ENCODE measurements at places on chromosomes 7 and 10.

DNA sequence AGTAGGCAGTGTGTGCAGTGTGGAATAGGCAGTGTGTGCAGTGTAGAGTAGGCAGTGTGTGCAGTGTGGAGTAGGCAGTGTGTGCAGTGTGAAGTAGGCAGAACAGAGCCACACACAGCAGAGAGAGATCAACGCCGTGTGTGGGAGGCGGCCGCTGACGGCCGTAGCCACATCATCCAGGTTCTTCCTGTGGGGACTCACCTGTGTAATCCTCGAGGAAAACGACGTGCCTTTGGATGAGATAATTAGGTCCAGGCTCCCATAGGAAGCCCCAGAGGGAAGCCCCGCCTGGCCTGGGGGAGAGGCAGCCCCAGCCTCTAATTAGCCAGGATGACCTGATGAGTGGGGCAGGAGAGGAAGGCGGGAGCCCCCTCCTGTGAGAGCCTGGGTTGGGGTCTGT, 25.4 kb downstream of the KNDC1 start:
- DNase-seq: no peak

GRCh38 chr10:102262744-102263370, 17.5 kb downstream of the GBF1 start:
- DNase-seq: no peak

DNA sequence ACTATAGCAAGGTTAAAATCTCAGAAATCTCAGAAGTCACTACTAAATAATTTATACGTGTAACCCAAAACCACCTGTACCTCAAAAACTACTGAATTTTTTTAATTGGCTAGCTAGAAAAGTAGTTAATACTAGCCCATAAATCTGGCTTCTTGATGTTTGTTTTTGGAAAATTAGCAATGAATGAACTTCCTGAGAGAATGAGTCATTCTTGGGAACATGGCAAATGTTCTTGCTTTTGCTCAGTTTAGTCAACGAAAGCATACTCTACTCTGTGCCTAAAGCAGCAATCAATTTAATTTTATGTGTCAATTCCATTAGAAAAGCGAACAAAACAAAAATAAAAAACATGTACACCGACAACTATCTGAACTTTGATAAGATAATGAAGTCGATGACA, 69.2 kb downstream of the SEMA3E start:
- DNase-seq: no peak

- DNase-seq: no peak
Measured at GRCh38 chr7:46742601-46743000, 821.5 kb upstream of the IGFBP3 start.

DNA sequence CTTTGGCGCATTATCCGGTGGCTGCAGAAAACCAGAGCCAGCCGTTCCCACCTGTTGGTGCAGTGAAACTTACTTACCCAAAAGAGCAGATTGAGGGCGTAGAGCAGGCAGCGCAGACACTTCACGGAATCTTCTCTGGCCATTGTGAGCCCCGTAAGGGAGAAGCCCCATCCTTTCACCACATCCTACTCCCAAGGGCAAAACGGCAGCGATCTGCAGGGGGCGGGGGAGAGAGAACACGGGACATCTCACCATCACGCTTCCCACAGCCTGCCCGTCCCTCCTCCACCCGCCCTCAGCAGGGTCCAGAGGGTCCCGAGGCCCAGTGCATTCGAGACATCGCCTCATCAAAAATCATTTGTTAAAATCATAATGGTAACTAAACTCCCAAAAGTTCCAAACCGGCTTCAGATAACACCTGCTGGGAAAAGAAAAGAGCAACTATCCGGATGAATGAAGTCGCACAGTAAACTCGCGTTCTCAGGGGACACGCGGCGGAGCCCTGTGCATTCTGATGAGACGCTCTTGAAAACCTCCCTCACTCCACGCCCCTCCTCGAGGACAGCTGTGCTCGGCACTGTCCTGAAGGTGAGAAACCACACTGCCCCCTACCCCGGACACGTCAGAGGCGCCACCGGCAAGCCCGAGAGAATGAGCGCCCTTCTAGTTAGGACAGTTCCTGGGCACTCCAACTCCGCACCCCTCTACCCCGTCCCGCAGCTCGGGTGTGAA, 1.2 kb downstream of the TSPAN12 start:
- DNase-seq: no peak

DNA sequence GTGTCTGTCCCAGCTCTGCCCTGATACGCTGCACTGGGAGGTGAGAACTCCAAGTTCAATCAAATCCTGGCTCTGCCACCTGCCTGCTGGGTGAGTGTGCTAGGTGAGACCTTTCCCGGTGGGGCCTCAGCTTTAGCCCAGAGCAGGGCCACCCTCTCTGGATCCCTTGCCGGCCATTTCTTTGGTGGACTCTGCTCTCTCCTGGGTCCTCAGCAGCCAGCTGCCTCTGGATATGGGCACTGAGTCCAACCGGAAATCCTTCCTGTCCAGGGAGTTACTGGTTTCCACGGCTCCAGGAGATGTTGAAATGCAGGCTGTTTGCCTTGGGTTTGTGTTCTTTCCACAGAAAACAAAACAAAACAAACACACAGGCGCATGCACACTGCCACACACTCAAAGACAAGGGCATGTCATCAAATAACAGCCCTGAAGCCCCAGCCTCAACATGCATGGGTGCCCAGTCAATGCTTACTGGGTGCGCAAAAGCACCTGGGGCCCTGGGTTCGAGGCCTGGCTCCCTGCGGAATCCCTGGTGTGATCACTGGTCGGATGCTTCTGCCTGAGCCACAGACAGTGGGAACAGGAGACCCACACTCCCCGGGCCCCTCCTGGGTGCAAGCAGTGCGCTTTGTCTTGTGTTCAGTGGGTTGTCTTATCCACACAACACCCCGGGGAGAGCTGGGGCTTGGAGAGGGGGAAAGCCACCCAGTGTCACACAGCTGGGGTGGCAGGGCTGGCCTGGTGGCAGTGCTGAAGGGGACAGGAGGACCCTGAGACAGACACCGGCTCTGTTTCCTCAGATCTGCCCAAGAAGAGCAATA, 33.1 kb downstream of the PPIF start:
- DNase-seq: no peak

- DNase-seq: no peak
Measured at GRCh38 chr10:57925045-57925444, 342.6 kb downstream of the IPMK start.

DNA sequence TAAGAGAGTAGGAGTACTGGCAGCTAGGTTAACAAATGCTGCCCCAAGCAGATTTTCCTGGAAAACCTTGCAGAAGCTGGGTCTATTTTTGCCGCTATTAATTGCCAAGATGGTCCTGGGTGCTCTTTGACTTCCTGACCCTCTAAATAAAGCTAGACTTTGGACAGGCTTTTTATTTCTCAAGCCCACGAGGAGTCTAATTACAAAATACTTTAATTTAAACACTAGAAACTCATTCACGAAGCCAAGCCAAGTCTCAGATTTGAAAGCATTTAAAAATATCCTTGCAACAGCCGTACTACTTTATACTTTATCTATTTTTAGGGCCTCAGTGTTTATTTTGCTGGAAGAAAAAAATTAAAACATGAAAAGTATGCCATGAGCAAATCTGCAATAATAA, 45.1 kb downstream of the TMEM26 start:
- DNase-seq: no peak

GRCh38 chr10:95262763-95263518, 27.9 kb downstream of the PDLIM1 start:
- no peak for DNase-seq

GRCh38 chr7:26200444-26201246, at the start of gene HNRNPA2B1:
TSS of gene HNRNPA2B1 (minus strand) at chr7:26200746. CDS start at chr7:26200577, 169 bp downstream.
- DNase-seq: peak; percentile 95

DNA sequence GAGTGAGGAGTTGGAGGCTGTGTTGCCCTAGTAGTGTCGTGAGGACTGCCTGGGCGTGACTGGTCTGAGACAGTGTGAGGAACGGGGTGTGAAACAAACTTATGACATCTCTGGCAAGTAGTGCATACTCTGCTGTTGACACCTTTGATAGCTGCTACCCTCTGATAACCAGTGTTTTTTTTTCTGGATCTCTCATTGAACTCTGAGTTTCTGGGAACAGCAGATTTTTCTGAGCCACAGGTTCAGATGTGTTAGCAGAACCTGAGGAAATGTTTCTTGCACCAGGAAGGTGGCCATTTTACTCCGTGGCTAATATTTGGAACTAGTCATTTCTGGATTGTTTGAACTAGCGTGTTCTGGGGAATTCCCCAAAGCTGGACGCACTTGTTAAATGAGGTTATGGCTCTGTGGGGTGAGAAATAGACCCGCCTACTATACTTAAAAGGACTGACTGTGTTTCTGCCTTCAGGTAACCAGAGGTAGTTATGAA, 52.9 kb downstream of the AUTS2 start:
- DNase-seq: no peak

- DNase-seq: no peak
Measured at GRCh38 chr7:86479144-86479543, 164.6 kb upstream of the GRM3 start.

GRCh38 chr7:129356176-129356575, 78.1 kb upstream of the STRIP2 start:
- no peak for DNase-seq

- DNase-seq: no peak
Measured at GRCh38 chr7:143958781-143959180, 4.1 kb downstream of the OR2F1 start.

GRCh38 chr10:45809837-45810236, 37.5 kb downstream of the AGAP4 start:
- DNase-seq: no peak

DNA sequence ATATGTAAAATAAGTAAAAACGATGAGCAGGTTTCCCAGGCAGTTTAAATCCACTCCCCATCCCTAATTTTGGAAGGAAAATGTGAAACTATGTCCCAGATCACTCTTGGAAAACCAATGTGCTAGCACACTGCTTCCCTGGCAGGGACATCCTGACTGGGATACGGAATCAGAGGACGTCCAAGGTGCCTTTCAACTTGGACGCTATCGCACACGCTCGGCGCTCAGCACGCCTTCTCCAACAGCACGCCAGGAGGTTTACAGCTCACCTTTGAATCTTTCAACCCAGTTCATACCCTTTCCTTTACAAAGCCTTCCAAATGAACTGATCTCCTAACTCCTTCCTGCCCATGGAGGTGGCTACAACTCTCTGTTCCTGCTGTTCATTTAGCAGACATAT, 47.1 kb downstream of the BEND7 start:
- no peak for DNase-seq

GRCh38 chr7:17640730-17641377, 299.4 kb downstream of the SNX13 start:
- DNase-seq: no peak

DNA sequence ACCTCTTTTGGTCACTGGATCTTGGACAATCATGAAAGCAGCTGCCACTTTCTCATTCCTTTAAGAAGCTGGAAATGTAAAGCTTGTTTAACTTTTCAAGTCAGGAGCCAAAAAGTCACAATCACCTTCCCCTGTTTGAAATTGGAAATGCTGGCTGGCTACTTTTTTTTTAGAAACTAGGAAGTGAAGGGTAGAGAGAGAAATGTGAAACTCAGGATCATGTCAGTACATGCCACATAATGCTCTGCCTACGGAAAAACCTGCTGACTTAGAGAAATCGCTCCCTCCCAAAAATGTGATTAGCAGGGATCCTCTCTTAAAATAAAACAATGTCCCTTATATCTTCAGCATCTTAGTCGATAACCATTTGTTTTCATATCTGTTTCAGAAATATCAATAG, 188.4 kb upstream of the C7orf33 start:
- no peak for DNase-seq

DNA sequence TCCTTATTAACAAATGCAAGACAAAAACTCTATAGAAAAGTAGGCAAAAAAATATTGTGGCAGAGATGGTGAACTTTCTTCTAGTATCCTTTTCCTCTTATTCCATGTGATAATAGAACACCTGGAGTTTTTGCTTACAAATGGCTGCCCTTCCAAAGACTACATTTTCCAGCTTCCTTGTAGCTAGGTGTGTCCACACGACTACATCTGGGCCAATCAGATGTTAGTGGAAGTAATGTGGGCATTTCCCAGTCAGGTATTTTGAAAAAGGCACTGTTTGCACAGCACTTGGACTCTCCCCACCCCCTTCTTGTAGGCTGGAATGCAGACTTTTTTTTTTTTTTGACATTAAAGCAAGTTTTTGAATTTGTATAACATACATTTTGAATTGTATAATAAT, 105.5 kb upstream of the TBX20 start:
- no peak for DNase-seq

DNA sequence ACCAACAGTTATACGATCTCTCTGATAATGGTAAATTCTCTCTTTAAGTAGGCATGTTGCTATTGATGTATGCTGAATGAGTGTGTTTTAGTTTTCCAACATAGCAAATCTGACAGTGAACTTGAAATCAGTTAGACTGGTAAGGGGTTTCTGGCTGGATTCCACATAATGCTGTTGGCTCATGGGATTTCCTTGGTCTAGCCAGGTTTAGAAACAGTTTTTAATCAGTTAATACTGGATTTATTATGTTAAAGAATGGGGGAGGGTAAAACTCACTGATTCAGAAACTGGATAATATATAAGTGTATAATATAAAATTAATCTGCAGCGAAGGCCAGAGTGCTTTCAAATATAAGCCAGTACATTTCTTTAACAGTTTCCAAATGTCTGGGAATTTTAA, 55.6 kb downstream of the PCDH15 start:
- no peak for DNase-seq

DNA sequence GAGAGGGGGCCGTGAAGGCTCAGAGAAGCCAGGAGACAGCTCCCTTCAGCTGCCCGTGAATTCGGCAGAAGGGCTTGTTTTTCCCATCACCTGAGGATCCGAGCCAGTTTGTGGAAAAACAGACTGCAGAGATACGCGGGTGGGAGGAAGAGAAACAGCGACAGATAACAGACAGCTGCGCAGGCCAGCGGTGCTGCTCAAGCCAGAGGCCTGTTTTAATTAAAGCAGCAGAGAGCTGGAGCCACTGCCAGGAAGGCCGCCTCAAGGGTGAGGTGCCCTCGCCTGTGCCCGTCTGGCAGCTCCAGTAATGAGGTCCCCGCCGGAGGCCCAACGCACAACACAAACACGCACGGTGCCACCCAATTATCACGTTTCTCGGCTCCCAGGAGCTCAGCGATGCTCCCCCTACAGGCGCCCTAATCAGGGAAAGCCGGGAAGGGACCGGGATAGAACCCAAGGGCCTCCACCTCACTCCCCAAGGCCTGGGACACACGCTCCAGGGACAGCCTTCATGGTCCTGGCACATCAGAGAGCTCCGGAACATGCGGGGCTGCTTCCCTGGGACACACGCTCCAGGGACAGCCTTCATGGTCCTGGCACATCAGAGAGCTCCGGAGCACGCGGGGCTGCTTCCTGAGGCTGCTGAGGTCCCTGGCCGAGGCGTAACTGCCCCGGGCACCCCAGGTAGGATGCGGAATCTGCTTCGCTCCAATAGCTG, 60.6 kb upstream of the DNAAF5 start:
- DNase-seq: no peak

- DNase-seq: no peak
Measured at GRCh38 chr7:157784979-157785441, 448.2 kb downstream of the DNAJB6 start.

- no peak for DNase-seq
Measured at GRCh38 chr10:132967540-132967939, 25.2 kb upstream of the CFAP46 start.
